ENCODE measurements at places on chromosomes 12 and 14.

GRCh38 chr14:104586832-104587620 is 7.5 kb downstream of the C14orf180 start:
- DNase-seq: no peak

DNA sequence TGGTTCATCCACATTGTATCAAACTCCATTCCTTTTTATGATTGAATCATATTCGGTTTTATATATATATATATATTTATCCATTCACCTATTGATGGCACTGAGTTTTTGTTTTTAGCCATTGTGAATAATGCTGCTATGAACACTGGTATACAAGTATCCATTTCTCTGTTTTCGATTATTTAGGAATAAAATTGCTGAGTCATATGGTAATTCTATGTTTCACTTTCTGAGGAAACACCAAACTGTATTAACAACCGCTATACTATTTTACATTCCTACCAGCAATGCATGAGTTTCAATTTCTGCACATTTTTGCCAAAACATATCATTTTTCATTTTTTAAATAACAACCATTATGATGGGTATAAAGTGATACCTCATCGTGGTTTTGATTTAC is 104.7 kb downstream of the C12orf42 start:
- no peak for DNase-seq

DNA sequence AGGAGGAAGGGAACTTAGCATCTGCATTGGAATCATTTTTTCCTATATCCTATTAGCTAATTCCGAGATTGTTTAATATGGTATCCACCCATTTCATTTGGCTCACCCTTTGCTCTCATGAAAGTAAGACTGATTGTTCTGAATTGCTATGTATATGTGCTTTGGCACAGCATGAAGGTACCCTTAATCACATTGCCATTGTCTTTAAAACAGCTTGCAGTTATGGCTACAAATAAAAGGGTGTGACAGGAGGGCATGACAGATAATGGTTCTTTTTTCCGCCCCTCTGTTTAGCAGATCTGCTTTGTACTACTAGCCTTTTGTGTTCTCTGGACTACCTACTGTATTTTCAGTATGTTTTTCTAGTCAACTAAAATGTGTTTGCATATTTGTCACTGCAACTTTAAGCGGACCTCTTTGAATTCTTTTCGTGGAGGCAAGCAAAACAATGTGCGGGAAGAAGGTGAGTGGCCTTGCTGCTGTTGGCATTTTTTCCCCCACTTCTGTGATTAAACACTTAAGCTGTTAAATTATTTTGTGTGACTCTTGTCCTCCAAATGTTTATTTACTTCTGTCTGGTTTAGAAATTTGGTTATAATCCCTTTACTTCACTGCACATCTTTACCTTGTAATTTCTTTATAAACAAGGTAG is 35.8 kb downstream of the FBXO34 start:
- no peak for DNase-seq

DNA sequence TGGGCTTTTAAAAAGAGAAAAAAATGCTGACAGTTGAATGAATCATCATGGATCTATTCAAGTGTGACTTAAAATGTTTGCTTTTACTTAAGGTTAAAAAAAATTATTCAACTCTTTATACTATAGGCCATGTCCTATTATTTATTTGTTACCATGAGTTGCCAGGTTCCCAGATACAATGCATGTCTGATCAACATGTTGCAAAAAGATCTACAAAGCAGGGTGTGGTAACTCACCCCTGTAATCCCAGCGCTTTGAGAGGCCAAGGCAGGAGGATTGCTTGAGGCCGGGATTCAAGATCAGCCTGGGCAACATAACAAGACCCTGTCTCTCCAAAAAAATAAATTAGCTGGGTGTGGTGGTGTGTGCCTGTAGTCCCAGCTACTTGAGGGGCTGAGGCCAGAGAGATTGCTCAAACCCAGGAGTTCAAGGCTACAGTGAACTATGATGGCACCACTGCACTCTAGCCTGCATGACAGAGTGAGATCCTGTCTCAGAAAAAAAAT is 460.8 kb downstream of the BCAT1 start:
- DNase-seq: no peak

GRCh38 chr12:67784831-67785230 is 136.3 kb downstream of the DYRK2 start:
- no peak for DNase-seq

- no peak for DNase-seq
Observed at GRCh38 chr14:83607682-83608081, 1922.3 kb upstream of the FLRT2 start.

DNA sequence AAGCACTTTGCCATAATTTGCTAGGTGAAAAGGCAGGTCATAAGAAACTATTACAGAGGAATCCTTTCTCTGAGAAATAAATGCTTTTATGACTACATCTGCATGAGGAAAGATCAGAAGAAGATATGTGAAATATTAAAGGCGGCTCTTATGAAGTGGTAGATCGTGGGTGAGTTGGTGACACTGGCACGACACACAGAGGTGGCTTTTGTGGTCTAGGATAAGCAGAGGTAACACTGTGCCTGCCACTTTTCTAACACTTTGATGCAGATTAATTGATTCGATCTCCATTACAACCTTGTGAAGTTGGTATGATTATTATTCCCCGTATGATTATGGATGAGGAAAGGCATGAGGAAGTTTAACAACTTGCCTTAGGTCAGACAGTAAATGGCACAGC is 60.0 kb upstream of the ELK3 start:
- DNase-seq: no peak

GRCh38 chr14:61636779-61637178 is 58.5 kb upstream of the HIF1A start:
- no peak for DNase-seq

DNA sequence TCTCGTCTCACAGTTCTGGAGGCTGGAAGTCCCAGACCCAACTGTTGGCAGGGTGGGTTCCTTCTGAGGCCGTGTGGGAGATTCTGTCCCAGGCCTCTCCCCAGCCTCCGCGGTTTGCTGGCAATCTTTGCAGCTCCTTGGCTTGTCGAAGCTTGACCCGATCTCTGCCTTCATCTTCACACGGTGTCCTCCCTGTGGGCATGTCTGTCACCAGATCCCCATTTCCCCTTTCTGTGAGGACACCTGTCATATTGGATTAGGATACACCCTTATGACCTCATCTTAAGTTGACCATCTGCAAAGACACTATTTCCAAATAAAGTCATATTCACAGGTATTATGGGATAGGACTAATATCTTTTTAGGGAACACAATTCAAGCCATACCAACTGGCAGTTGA is 22.6 kb upstream of the LRP1-AS start:
- no peak for DNase-seq

DNA sequence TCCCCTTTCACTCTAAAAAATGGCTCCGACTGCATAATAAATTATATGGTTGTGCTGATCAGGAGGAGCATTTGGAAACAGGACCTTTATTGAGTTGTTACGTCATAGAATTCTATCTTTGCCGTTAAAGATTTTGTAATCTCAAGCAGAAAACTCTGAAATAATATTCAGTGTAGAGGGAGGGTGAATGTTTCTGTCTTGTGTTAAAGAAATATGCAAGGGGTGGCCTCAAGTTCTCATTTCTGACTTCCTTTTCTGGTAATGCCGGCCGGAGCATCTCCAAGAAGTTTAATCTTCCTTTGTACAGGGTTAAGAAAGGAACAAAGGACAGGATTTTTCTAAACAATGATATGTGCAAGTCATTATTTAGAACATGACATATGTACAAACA is 165.1 kb downstream of the SLC38A4 start:
- DNase-seq: no peak

- no peak for DNase-seq
Observed at GRCh38 chr12:53211476-53212381, 4.7 kb upstream of the ITGB7 start.

DNA sequence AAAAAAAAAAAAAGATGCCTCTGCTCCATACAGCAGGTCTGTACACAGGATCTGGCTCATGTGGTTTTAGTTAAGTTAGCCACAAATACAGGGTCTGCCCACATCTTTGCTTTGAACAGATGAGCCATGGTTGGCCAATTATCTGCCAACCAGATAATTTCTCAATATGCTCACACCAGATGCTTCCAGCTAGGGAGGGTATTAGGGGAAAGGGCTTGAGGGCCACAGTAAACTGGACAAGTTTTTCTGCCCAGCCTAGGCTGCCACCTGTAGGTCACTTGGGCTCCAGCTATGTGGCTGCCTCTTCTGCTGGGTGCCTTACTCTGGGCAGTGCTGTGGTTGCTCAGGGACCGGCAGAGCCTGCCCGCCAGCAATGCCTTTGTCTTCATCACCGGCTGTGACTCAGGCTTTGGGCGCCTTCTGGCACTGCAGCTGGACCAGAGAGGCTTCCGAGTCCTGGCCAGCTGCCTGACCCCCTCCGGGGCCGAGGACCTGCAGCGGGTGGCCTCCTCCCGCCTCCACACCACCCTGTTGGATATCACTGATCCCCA is 776 bp downstream of the RDH5 start:
- no peak for DNase-seq

DNA sequence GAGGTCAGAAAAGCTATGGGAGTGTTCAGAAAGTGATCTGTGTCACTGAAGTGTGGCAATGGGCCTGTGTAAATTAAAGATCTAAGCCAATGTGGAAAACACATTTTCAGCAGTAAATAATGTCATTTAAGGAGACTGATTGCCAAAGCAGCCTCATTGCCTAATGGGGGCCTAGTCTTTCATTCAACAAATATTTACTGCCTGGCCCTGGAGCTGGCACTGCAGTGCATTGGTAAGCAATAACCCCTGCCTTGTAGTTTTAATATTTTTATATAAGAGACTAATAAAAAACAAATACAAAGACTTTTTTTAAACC is 326.6 kb downstream of the BTG1 start:
- no peak for DNase-seq

GRCh38 chr14:60893911-60894310 is 87.0 kb downstream of the TRMT5 start:
- no peak for DNase-seq

DNA sequence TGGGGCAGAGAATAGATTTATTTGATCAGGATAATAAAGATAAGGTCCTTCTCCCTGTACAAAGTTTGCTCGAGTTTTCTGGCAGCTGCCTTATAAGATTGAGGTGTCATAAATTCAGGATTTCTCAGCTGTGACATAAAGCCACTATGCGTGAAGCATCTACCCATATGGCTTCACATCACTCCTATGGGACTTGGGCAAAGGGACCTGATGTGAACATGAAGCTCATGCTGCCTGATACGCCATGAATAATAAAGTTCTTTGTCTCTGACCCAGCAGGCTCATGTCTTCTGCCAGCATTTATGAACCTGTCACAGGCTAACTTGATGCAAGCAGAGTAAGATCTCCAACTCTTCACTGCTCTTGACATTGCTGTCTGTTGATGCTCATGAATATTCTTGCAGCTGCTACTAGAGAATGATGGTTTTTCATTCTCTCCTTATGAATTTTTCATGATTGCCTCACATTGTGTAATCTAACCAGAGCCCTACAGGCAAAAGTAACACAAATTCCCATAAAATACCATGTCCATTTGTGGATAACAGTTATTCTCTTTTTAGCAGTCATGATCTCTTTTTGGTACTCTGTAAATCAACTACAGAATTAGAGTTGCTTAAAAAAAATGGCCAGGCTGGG is 49.0 kb upstream of the CPNE8 start:
- no peak for DNase-seq

GRCh38 chr12:62525271-62525670 is 58.6 kb downstream of the MON2 start:
- DNase-seq: no peak
